ENCODE measurements at places on chromosomes 16 and 17.

DNA sequence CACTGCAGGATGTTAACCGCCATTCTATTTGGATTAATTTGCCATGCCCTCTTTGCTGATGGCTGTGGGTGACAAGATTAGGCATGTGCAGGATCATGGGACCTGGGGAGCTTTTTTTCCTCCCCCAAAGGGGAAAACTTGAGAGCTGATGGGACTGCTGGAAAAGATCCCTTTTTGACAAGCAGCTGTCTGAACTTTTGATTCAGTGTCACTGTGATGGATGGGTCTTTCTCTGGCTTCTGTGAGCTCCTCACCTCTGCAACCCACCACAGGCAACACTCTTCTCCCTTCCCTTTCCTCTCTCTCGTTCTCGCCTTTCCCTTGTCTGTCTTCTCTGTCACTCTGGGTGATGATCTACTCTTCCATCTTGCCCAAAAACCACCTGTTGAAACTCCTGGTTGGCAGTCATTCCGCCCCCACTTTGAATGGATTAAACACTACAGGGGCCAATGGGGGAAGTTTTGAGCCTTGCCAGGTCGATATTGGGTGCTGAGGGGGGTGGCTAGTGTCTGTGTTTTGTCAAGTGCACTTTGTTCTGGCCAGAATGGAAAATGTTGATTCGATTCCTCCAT, 3.1 kb upstream of the CANT1 start:
- no peak for DNase-seq

GRCh38 chr17:12789075-12789480, 220 bp upstream of the ARHGAP44 start:
- DNase-seq = peak; percentile 46

- DNase-seq = peak; percentile 70
These were observed at the start of gene SNTB2 for GRCh38 chr16:69186642-69187445. Gene SNTB2, plus strand, starts transcription at chr16:69187164. Its CDS starts 3 bp downstream, at chr16:69187167.

- no peak for DNase-seq
These were observed 5.9 kb downstream of the RANBP10 start for GRCh38 chr16:67800338-67800926.

GRCh38 chr16:8996891-8997290, 33.2 kb upstream of the USP7 start:
- DNase-seq = peak; percentile 22

DNA sequence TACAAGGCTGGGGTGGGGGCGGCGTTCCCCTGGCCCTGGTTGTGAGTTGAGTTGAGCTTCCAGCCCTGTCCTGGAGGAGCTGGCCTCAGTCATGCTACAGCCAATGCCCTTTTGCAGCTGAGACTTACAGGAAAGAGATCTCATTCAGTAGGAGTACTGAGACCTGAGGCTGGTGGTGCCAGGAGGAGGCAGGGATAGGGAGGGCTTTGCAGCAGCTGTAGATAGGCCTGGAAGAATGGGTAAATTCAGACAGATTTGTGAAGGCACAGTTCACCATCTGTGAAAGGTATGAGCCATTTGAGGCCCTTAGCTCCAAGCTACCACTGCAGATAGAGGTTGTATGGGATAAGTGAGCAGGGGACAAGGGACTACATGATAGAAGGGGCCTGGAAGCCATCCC, 5.6 kb downstream of the STX4 start:
- no peak for DNase-seq

DNA sequence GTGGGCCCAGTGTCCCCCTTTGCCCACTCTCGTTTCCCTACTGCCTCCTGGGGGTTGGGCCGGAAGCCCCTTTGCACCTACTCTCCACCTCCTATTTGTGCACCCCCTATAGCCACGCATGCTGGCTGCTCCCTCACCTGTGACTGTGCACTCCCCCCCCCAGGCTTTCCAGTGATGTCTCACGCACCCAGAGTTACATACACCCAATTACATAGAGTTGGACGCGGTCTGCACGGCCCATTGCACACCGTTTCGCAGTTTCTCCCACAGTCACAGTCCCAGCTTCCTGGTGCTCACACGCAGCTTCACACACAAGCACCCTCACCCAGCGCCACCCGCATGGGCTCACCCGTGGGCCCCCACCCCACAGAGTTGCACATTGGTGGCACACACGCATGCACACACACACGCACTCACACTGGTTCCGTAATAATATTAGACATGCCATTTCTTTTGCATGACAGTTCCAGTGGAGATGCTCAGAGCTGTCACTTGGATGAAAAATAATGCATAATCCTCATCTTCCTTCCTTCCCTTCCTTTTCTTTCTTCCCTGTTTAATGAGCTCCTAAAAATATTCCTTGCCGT, 21.5 kb upstream of the C1QL1 start:
- DNase-seq = no peak

DNA sequence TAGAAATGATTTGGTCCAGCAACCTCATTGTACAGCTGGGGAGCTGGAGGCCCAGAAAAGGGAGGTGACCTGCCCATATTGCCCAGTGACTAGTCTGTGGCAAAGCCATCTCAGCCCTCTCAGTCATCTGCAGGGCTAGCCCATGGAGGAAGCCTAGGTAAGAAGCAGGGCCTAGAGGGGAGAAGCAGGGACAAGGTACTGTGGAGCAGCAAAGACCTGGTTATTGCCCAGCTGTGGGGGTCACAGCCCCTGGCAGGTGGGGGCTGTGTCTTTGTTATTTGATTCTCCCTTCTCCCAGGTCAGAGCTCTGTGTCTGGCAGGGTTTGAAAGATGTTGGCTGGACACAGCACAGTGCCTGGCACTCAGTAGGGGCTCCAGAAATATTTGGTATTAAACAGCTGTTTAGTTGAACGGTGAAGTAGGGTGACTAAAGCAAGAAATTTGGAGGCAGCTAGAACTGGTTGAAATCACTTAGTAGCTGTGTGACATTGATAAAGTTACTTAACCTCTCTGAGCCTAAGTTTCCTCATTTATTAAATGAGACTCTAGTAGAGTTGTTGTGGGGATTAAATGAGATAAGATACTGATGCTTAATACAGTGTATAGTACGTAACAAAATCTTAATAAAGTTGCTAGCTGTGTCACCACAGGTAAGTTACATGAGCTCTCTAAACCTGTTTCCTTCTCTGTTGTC, 17.3 kb downstream of the CCR7 start:
- no peak for DNase-seq

- no peak for DNase-seq
These were observed 77.7 kb downstream of the RBFOX3 start for GRCh38 chr17:79533116-79533515.

DNA sequence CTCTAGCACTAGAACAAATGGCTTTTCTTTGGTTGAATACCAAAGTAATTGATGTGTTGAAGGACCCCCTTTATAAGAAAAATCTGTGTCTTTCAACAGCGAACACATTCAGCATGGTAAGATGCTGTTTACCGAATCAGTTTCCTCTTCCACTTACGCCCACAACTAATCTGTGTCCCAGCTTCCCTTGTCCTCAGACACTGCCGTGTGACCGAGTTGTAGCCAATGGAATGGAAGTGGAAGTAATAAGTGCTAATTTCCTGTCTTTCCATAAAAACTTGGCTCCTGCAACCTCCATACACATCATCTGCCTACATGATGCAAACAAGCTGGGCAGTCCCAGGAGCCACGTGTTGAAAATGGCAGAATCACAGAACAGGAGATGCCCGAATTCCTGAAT, 10.4 kb downstream of the CDIPT start:
- DNase-seq = no peak

DNA sequence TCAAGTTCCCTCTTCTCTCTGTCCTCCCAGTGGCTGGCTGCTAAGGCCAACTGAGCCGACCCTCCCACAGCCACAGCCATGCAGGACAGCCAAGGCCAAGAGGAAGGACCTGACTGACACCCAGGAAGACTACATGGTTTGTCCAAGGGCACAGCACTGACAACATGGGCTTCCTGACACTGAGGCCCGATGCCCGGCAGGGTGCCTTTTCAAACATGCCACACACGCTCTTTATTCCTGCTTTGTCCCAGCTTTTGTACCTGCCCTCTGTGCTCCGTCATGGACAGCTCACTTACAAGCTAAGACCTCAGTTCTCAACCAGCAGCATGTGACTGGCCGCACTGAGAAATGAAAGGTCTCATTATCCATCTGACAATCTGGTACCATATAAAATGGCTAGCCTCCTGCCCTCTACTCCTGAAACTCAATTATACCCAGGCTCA, 45.8 kb downstream of the TEX2 start:
- DNase-seq = no peak

DNA sequence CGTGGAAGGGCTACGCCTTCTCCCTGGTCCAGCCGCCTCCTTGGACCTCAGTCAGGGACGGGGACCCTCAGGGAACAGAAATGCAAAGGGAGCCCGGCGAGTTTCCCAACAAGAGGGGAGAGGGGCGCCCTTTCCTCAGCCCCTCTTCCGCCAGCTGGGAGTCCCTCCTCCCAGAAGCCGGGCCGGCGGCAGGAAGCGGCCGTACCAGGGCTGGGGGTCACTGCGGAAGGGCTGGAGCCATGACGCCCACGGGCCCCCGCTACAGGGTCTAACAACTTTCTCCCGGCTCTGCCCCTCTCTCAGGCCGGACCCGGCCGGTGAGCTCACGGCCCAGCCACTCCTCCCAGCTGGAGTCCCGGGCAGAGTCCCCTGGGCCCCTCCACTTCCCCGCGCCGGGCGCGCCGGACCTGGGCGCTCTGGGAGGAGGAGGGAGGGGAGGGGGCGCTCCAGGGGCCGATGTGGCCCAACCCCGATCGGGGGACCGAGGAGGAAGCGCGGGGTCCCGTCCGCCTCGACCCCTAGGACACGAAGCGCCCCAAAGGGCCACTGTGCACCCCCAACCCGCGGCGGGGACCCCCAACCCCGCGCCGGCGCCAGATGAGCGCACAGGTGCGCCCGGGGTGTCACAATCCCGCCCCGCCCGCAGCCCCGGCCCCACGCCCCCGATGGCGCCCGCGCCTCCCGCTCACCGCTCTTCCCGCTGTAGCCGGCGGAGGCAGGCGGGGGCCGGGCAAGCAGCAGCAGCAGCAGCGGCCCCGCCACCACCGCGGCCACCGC, 578 bp downstream of the PGAP6 start:
- no peak for DNase-seq

DNA sequence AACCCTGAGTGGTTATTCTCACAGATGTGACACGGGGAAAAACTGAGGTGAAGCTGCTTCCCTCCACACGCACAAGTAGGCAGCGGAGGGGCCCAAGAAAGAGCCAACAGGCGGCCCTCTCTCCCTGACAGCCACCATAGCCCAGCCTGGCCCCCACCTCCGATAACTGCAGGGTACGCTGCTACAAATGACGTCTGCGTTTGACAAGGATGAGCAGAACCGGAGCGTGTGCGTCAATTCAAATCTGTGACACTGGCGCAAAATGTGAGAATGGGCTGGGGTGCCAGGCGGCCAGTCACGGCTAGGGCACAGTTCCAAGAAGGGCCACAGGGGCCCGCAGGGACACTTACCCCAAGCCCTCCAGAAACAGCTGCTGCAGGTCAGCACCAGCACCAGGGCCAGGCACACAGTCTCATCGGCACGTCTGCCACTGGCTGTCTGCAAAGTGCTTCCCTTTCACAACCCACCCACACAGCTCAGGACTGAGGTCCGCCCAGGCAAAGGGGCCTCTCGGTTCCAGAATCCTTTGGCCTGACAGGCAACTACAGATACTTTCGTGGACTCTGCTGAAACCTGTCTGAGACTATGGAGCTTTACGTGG, 14.4 kb downstream of the AXIN1 start:
- no peak for DNase-seq

DNA sequence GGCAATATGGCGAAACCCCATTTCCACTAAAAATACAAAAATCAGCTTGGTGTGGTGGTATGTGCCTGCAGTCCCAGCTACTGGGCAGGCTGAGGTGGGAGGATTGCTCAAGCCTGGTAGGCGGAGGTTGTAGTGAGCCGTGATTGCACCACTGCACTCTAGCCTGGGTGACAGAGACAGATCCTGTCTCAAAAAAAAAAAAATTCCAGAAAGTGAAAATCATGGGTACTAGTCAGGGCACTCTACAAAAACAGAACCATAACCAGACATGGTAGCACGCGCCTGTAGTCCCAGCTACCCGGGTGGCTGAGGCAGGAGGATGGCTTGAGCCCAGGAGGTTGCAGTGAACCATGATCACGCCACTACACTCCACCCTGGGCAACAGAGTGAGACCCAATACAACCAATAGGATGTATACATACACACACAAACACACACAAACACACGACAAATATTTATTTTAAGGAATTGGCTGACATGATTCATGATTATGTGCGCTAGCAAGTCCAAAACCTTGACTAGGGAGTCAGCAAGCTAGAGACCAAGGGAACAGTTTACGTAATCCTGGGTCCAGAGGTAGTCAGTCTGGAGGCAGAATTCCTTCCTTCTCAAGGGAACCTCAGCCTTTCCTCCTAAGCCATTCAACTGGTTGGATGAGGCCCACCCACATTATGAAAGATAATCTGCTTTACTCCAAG, 11.6 kb upstream of the GP1BA start:
- no peak for DNase-seq

- DNase-seq = no peak
These were observed 66.2 kb upstream of the BRD7 start for GRCh38 chr16:50434872-50435478.

GRCh38 chr17:45648642-45649041, 135.5 kb upstream of the CRHR1 start:
- DNase-seq = no peak

DNA sequence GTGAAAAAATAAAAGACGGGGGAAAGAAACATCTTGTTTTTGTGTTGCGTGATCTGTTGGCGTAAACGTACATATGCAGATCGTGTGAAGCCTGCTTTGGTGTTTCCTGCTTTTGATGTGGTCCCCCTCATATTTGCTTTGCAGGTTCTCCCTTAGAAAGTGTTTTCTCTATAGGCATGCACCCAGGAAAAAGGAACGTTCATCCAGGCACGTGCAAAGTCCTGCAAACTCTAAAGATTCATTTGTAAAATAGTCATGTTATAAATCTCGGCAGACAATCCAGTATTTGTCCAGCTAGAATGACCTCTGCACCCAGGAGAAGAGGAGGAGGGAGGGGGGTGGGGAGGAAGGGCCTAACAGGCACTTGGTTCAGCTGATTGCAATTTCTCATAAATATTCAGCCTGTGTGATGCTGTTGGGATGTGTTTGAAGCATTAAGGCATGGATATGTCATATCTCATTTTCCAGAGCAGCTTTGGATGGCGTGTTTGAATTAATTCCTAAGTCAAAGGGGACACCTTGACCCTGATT, 40.3 kb upstream of the DDX52 start:
- no peak for DNase-seq
